ENCODE measurements at places on chromosomes 2 and 18. TPM values are rescaled to one million over a fixed set of nuclear protein-coding genes. Genes with fewer than 3 reads are reported as not detected.

Gene MC4R
- not detected for total RNA-seq

Gene SPC25
- 23.7 TPM for total RNA-seq

Gene ABCG8
- total RNA-seq = not detected

Gene RFX8
- total RNA-seq = 2.3 TPM

Gene DOCK10
- total RNA-seq = 179 TPM

Gene DNAJB2
- 71.1 TPM for total RNA-seq

Gene GCKR
- total RNA-seq = not detected

Gene ANKRD62
- total RNA-seq = not detected

Gene C2orf66
- 0.60 TPM for total RNA-seq

Gene ABCB11
- total RNA-seq = not detected

Gene MAL
- total RNA-seq = 93.8 TPM

Gene PDCD1
- 15.7 TPM for total RNA-seq

Gene SLC20A1
- total RNA-seq = 66.1 TPM

Gene CHRNG
- total RNA-seq = not detected

Gene ATOH8
- not detected for total RNA-seq

Gene KLHL14
- not detected for total RNA-seq

Gene PLB1
- total RNA-seq = 1.9 TPM

Gene ACTR1B
- total RNA-seq = 129 TPM

Gene RNU2-63P
- 11.0 TPM for total RNA-seq

Gene FIGN
- not detected for total RNA-seq

Gene DPP4
- 37.6 TPM for total RNA-seq

Gene GPR35
- total RNA-seq = 50.7 TPM

Gene ABHD1
- 0.34 TPM for total RNA-seq

Gene SALL3
- total RNA-seq = not detected

Gene KRTCAP3
- total RNA-seq = 14.6 TPM

Gene CIB4
- total RNA-seq = not detected

Gene C1QL2
- total RNA-seq = not detected

Gene SATB2
- 0.65 TPM for total RNA-seq

Gene SLC40A1
- total RNA-seq = 4.5 TPM

Gene RUFY4
- total RNA-seq = 1.9 TPM

Gene NCKAP5
- total RNA-seq = not detected

Gene NGEF
- total RNA-seq = 2.3 TPM

Data from activated T-cell treated with anti-CD3 and anti-CD28 coated beads, Interleukin-2, amount 50 U/mL, for 72 hours (primary cell).